ENCODE measurements at places on chromosomes 6 and 20.

DNA sequence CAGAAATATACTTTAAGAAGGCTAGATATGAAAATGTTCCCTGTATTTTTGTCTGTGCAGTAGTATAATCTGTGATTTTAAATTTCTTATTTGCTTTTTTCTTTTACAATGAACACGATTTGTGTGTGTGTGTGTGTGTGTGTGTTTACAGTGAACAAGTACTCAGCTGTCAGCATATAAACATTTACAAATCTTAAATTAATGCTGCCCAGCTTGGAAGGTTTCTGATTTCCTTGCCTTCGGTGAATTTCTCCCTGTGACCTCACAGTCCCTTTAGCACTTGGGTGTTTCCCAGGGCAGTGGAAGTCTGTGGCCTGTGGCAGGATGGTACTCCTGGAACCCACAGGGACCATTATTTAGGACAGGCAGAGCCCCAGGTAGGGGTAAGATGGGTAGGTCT, 37.6 kb downstream of the TXLNB start:
- DNase-seq, result no peak

DNA sequence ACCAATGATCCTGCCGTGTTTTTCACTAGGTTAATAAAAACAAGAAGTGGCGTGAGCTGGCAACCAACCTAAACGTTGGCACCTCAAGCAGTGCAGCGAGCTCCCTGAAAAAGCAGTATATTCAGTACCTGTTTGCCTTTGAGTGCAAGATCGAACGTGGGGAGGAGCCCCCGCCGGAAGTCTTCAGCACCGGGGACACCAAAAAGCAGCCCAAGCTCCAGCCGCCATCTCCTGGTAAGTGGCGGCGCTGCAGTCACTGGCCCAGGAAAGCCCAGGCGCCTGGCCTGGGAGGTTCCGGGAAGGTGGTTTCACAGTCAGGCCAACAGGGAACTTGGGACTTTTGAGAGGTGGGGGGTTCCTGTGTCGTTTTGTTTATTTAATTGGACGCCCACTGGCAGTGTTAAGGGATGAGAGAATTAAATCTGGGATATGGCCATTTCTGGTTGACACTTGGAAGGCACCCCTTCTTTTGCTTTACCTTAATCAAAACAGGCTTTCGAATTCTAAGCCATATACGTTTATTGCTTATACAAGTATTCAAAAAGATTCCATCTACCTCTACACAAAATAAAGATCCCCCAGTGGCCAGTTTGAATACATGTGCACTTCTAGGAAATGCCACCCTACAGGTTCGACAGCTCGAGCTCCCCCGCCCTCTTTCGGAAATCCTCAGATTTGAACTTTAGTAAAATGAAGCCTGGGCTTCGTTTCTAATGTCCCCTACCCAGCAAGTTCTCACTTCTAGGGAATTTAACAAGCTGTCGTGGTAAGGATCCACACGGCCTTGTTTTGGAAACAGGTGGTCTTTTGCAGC, 138.9 kb downstream of the TMEM242 start:
- DNase-seq, result peak; percentile 16

DNA sequence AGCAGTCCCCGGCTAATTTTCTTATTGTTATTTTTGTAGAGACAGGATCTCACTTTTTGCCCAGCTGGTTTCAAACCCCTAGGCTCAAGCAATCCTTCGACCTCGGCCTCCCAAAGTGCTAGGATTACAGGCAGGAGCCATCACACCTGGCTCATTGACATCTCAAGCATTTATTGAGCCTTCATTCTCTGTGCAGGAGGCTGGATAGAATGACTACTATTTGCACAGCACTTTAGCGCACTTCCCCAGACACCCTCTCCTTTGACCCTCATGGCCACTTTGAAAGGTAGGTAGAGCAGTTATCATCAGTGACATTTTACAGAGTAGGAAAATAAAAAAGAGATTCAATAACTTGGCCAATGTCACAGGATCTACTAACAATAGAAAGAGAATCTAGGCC, 124.0 kb upstream of the STXBP5 start:
- no peak for DNase-seq

DNA sequence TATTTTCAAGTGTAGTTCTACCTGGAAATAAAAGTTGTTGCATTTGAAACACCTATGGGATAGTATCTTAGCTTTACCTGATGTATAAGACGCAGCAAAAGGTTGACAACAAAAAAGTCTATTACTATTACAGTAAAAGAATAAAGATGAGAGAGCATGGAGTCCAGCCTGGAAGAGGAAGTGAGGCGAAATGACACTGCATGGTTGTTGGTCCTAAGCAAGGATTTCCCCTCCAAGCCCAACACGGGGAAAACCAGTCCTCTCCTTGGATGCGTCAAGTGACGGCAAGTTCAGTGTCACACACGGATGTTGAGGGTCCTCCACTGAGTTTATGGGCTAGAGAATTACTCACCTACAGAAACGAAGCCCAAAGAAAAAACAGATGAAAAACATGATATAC, 51.7 kb downstream of the COL11A2 start:
- no peak for DNase-seq

GRCh38 chr6:109701774-109702173, 10.7 kb downstream of the FIG4 start:
- DNase-seq, result no peak

GRCh38 chr6:152136449-152136825, 329.0 kb downstream of the ESR1 start:
- DNase-seq, result no peak

DNA sequence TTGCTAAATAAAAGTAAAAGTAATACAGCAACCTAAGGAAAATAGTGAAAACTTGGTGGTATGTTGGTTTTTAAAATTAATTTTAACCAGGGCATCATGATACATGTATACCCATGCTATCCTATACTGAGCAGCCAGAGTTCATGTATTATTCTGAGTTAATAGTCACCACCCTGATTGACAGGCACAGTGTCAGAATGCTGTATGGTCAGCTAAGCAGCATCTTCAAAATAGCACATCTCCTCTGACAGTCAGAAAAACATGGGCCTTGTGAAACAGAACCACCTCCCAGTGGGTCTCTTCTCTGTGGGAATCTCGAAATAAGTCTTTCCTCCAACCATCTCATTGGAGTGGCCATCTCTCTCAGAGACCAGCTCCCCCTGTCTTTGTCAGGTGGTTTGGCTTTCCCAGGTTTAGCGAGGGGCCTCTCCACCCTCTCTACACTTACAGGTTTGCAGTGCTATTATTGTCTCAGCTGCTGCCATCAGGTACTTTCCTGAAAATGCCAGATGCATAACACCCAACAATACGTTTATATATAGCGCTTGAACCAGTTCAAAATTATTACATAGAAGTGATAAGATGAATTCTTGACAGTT, 47.1 kb upstream of the RNF8 start:
- DNase-seq, result no peak

DNA sequence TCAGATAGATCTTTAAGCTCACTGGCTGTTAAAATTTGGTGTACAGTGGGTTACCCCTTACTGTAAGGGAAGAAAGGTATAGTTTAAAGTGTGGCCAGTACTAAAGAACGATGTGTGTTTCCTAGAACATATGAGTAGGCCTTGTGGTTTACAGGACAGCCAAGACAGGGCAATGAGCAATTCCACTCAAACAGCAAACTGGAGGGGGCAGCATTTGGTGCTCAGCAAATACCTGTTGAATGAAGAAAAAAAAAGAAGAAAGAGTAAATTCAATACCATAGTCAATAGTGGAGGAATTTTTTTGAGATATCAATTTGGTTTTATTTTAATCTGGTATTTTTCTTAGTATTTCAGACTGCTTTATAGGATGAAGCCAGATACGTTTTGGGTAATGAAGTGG, 3.8 kb upstream of the NCOA5 start:
- no peak for DNase-seq

GRCh38 chr20:16922834-16923233, 174.7 kb downstream of the OTOR start:
- peak; percentile 69 for DNase-seq

GRCh38 chr20:37615340-37616109, 78.3 kb upstream of the CTNNBL1 start:
- DNase-seq, result peak; percentile 53

DNA sequence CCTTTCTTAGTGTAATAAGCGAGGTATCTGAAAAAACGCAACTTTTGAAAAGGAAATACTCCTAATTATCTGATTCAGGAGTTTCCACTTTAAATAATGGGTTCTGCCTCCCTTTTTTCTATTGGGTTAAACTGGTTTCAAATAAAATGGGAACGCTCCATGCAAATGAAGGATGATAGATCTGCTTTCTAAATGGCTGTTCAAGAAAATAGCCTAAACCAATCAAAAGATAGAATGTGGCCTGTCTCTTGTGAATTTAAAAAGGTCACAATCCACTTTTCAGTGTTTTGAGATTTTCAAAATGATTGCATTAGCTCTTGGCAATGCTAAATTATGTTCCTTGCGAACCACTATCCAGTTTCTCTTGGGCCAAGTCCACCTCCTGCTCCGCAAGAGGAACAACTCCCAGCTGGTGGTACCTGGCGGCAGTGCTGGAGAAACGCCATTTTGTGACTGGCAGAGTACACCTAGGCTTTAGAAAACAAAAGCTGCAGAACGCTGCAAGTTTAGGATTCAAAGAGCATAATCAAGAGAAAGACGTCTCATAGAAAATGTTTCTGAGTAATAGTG, 56.7 kb downstream of the TRIM38 start:
- no peak for DNase-seq

GRCh38 chr6:38137608-38138265, 318.2 kb downstream of the ZFAND3 start:
- no peak for DNase-seq

DNA sequence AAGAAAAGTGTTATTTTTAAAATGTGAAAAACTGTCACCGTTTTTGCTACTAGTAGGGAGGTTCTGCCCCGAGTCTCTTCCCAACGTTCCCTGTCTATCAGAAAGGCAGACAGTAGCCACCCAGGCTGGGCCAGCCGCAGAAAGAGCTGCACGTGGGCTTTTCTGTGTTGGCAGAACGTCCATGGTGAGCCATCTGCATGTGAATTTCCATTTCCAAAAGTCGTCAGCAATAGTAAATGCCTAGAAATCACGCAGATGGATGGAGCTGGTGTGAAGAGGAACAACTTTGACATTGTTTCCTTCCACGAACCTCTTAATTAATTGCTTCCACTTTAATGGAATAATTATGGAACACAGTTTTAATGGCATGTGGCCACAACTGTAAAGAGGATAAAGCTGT, 97.5 kb downstream of the FAM120B start:
- no peak for DNase-seq

- DNase-seq, result no peak
These were observed 2.3 kb downstream of the BMP6 start for GRCh38 chr6:7727946-7728854.

DNA sequence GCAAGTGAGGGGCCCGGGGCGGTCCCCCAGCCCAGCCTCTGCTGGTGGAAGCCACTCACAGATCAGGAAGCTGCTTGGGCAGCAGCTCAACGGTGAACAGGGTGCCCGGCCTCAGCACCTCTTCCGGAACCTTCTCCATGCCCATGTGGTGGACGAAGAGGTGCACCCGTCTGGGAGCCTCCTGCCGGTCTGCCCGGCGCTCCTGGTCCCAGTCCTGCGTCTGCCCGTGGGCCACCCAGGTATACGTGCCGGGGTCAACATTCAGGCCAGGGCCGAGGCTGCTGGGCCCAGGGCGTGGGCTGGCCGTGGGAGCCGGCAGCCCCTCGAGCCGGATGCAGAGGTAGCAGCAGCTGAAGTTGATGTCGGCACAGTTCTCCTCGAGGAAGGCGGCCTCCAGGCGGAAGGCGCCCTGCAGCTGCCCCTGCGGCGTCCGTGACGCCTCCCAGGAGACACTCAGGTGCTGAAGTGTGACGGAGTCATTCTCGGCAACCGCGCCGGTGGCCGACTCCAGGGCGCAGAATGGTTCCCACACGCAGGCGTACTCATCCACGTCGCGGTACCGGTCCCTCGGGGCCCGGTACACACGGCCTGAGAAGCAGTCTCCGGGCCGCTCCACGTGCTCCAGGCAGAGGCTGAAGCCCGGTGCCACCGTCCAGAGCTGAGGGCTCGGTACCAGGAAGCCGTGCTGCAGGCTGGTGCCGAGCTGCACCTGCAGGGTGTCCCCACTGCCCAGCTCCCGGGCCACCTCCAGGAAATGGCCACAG, 8.7 kb downstream of the FNDC11 start:
- DNase-seq, result no peak

Measured in RKO (cell line).